Activated effector memory CD4-positive, alpha-beta T cell treated with Interleukin-2 at 50 U/mL for 16 hours (primary cell): ENCODE measurements at places on chromosomes 7 and 10.

- DNase-seq: no peak
Observed at GRCh38 chr7:139471740-139472353, 11.6 kb downstream of the KLRG2 start.

DNA sequence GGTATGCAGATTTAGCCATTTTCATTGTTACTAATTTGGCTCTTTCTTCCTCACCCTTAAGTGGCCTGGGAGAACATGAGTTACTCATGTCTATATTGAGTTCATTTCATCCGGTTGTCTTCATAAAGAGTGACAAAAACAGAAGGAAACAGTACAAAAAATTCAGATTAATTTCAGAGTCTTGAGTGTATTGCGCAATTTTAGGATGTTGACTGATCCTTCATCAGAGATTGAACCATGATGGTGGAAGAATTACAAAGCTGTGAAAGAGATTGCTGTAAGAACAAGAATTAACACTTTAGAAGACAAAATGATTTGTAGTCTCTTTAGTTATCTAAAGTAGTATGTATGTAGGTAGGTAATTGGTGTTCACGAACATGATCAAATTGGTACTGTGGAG is 194.0 kb upstream of the PPP1R3A start:
- no peak for DNase-seq

DNA sequence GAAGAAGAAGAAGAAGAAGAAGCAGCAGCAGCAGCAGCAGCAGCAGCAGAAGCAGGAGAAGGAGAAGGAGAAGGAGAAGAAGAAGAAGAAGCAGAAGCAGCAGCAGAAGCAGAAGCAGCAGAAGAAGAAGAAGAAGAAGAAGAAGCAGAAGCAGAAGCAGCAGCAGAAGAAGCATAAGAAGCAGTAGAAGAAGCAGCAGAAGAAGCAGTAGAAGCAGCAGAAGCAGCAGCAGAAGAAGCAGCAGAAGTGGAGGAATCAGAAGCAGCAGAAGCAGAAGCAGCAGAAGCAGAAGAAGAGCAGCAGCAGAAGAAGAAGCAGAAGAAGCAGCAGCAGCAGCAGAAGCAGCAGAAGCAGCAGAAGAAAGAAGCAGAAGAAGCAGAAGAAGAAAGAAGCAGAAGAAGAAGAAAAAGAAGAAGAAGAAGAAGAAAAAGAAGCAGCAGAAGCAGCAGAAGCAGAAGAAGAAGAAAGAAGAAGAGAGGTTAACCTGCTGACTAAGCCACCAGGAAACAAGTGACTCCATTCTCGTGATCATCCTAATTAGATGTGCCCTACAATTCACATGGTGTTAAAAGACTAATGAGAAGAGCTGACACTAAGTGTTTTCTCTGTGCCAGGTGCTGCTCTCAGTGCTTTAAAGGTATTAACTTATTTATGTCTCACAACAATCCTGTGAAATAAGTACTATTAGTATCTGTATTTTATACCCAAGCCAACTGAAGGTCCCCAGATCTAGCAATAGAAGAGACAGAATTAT is 11.6 kb downstream of the CDNF start:
- no peak for DNase-seq

- no peak for DNase-seq
Observed at GRCh38 chr10:17503795-17504194, 49.4 kb upstream of the ST8SIA6 start.

DNA sequence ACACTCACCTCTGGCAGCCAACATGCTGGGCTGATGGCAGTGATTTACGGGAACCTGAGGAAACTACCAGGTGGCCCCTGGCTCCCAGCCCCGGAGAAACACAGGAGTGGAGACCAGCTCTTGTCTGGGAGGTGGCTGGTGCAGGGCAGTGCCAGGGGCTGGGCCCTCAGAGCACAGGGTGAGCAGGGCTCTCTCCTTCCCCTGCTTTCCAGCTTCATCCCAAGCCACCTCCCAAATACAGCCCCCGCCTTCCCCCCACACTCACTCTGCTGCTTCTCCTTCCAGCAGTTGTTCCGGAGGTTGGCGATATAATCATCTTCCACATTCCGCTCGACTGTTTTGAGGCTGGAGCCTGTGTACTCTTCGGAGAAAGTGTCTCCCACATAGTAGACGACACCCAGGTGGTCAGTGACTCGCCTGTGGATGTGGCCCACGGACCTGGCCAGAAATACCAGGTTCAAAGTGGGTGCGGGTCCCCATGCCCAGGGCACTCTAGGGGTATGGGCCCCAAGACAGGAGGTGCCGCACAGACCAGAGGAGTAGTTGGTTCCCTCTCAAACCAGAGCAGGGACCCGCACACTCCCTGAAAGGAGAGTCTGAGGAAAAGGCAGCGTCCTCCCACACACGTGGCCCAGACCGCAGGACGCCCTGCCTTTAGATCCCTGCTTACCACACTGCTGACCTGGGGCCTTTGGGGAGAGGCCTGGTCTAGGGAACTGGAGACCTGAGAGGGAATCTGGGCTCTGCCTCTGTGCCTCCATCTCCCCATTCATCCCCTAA is 18.3 kb downstream of the DNAJB12 start:
- DNase-seq: no peak

DNA sequence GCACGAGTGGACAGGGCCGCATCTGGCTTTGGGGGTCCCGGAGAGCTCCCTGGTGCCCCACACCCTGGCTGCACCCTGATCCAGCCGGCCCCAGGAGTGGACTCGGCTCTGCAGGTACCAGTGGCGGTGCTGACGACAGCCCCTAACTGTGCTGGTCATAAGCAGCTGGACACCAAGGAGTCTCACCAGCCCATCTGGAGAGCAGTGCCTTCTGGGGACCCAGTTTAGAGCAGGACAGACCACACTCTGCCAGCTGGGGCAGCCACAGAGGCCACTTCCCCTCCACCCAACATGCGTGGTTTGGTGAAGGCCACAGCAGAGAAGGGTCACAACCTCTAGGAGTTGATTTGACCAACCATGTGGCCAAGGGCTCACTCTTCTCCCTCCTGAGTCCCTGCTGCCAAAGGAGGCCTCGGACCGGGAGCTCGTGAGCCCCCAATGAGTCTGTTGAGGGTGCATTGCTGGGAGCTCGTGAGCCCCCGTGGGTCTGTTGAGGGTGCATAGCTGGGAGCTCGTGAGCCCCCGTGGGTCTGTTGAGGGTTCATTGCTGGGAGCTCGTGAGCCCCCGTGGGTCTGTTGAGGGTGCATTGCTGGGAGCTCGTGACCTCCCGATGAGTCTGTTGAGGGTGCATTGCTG is 16.0 kb upstream of the INPP5A start:
- DNase-seq: no peak

GRCh38 chr7:138720286-138720685 is 19.1 kb upstream of the SVOPL start:
- no peak for DNase-seq

DNA sequence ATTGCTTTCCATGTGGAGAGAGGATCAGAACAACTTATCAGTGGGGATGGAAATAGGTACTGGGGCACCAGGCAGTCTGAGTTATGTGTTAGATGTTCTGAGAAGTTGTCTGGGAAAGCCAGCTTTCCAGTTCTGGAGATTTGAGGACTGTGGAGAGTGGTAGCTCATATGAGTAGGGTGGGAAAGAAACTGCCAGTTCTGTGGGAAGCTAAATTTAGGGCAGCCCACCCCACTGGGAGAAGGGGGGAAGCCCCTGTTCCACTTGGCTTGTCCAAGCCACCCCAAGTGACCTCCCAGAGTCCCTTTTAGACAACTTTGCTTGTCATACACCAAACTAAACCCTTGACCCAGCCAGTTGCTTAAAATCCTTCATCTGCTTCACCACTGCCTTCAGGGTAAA is 189.5 kb downstream of the REEP3 start:
- no peak for DNase-seq

DNA sequence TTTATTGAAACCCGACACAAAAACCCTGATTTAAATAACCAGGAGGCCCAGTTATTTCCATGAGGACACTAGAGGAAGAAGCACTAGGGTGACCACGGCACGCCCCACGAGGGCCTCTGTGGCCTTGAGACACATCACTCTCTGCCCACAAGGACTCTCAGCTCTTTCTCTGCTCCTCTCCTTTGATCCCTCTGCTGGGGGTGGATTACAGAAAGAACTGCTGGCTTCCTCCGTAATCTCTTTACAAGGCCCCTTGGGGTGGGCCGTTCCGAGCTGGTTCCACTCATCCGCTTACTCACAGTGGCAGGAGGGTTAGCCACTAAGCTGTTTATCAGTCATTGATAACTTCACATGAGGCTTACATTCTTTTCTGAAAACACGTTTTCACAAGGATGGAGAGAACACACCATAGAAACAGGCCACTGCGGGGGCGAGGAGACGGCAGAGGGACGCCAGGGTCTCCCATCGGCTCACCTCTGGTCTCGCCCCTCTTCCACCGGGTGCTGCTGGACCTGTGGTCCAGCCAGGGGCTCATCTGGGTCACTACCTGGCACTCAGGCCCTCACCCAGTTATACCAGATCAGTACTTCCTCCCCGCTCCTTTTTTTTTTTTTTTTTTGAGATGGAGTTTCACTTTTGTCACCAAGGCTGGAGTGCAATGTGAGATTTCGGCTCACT is 17.6 kb upstream of the PFKFB3 start:
- DNase-seq: no peak

GRCh38 chr7:8998762-8999161 is 565.4 kb downstream of the NXPH1 start:
- DNase-seq: no peak

DNA sequence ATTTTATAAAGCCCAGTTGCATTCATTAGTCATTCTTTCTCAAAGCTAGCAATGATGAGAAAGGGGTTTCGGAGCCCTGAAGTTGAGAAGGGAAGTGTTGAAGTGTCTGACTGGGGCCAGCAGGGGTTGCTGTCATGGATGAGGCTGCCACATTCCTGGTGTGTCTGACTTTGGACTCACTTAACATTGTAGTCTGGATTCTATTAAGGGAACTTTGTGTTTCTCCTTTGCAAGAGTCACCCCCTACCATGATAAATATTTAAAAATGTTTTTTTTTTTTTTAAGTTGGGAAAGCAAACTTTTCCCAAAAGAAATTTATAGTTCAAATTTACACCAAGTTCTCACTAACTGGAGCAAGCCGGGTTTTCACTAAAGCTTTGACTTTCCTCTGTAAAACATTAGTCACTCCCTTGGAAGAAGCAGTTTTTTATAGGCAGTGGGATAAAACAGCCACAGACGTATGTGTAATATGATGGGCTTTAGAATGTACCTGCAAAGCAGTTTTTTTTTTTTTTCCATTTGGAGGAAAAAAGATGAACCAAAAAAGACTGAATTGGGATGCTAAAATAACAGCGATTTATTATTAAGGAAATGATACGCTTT is 243.6 kb downstream of the TWIST1 start:
- no peak for DNase-seq

DNA sequence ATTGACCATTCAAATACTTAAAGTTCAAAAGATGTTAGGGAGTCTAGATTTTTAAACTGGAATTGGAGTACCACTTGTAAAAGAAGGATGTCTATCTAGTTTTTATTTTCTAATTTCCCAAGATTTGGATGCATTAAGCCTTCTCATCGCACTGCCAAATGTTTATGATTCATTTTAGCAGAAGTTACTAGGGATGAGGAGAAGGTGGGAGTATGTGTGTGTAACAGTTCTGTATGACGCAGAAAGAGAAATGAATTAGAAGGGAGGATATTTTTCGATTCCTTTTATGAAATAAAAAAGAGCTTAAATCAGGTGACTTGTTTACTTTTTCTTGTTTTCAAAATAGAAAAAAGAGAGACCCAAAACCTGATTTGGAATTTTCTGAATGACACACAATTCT is 6.8 kb upstream of the SLK start:
- DNase-seq: no peak

- DNase-seq: no peak
Observed at GRCh38 chr7:96701258-96701657, 8.4 kb downstream of the SEM1 start.

- DNase-seq: no peak
Observed at GRCh38 chr10:63084690-63085382, 48.3 kb upstream of the NRBF2 start.

GRCh38 chr10:121658611-121659010 is 60.4 kb upstream of the FGFR2 start:
- no peak for DNase-seq

DNA sequence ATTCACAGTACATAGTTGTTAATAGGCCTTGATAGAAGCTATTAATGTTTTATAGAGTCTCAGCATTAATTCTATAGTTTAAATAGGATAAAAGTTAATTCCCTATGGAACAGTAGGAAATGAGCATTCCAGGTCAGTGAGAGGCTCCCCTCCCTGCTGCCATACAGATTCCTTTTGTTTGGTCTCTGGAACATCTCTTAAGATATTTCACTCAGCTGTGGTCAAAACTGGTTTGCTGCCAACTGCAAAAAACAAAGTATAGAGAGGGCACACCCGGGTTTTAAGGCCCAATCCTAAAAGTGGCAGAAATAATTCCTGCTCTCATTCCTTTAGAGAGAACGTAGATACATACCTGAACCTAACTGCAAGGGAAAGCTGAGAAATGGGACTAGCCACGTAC is 51.3 kb downstream of the MDFIC start:
- DNase-seq: no peak

DNA sequence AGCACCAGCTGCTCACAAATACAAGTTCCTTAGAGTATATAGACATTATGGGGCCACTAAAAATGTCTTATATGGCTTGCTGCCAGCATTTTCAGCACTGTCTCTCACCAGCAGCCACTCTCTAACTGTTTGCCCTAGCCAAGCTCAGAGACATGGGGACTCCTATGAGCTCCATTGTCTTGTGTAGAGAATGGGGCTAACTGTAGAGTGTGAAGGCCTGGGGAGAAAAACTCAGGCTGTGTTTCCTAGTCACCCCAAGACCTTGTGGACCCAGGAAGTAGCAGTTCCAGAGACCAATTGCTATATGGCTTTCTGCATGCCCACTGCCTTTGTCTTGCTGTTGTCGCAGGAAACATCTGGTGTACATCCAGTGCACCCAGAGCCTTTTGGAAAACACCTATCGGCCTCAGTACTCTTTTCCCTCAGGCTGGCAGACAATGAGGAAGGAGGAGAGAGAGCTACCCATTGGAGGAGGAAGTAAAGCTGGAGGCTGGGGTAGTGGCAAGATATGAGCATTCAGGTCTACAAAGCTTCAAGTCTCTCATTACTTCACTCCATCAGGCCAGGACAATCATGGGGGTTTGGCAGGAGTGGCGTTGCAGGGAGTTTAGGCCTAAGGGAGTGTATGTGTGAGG is 28.4 kb downstream of the ENTPD1 start:
- DNase-seq: no peak

DNA sequence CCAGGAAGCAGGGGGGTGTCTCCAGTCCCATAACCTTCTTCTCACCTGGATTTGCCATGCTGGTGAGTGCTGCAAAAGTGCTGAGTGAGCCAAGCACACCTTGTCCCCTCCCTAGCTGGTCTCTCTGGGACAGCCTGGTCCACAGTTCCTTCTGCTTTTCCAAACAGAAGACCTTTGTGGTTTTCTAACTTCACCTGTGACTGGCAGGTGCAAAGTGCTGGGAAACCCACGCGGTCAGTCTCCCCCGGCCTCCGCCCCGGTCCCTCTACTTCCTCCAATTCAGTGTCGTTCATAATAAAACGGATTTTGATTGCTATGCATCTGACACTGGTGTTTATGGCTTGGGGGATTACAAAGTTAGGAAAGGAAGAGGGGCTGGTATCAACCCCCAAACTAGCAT is 37.1 kb downstream of the RBAK start:
- DNase-seq: no peak

DNA sequence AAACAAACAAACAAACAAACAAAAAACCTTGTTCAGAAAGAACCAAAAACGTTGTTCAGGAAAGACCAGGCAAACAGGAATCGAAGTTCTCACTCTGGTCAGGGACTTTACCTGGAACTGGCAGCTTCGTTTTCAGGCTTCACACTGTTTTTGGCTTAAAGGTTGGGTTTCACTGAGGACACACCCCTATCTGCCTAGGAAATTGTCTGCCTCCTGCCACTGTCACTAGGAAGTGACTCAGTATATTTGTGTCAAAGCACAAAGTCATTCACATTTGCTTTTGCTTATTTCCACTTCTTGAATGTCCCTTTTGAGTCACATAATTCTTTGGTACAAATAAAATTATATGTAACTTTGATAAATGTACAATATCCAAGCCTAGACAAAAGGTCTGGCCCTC is 37.9 kb downstream of the PNLIPRP3 start:
- DNase-seq: no peak
